ENCODE measurements at places on chromosomes 7 and 10. TPM values are rescaled to one million over a fixed set of nuclear protein-coding genes. Genes with fewer than 3 reads are reported as not detected.

Gene SPDYE2
- not detected for total RNA-seq

Gene ZCCHC24
- total RNA-seq, result 99.6 TPM

- no peak for DNase-seq
- H3K4me3 ChIP-seq, result no peak overlapping the region
- H3K27ac ChIP-seq, result no peak overlapping the region
- no peaks in the 10 kb centered on the region for H3K36me3 ChIP-seq
Observed at GRCh38 chr7:84675633-84676034, 481.0 kb upstream of the SEMA3A start.

DNA sequence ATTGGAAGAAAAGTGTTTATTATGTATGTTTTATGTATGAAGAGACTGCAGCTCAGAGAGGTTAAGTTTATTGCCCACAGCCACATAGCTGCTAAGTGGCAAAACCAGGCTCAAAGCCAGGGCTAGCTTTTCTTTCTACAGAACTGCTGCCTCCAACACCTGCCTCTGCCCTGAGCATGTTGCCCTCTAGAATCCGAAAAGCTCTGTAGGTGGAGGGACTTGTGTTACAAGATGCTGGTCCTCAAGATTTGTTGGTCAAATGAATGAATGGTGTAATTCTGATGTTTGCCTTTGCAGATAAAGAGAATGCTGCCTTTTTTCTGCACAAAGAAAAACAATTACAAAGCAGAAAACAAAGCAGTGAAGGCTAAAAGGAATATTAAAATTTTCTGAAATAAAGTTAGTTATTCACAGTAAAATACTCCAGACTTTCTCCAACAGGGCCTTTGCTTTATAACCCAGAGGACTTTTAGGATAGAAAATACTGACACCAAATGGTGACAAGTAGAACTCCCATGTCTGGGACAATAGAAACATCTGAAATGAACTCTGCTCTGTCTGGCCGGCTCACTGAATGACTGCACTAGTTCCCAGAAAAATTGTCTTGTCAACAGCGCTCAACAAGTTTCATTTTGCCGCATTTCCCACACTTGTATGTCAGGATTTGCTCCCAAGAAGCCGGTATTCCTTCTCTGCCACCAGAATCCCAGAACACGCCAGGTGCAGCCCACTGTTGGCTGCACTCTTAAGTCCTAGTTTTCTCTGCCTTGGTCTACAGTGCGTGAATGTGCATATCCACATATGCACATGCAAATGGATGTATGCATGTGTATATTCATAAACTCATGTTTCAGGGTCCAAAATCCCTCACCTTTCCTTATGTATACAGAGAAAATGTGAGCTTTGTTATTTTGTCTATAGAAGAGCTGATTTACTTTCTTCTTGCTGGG lies 11.0 kb upstream of the DNTT start:
- no peaks in the 10 kb centered on the region for H3K36me3 ChIP-seq
- no peaks in the 10 kb centered on the region for H3K27me3 ChIP-seq
- H3K4me3 ChIP-seq, result no peak overlapping the region

DNA sequence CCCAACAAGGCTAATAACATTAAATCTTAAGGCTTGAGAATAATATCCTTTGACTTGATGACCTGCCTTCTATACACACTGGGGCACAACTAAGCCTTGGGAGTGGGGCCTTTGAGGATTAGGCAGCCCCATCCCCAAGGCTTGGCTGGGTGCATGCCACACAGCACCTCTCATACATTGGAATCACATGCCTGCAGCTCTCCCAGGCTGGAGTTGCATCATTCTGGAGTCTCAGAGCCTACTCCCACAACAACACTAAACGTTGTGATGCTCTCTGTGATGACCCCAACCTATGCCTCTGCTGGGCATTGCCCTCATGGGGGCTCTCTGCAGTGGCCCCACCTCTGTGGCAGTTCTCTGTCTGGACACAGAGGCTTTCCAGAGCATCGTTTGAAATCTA lies 31.9 kb upstream of the SGCE start:
- no peak overlapping the region for H3K4me3 ChIP-seq
- H3K27ac ChIP-seq, result no peak overlapping the region
- H3K4me1 ChIP-seq, result no peaks in the 10 kb centered on the region
- no peaks in the 10 kb centered on the region for H3K27me3 ChIP-seq
- DNase-seq, result no peak

DNA sequence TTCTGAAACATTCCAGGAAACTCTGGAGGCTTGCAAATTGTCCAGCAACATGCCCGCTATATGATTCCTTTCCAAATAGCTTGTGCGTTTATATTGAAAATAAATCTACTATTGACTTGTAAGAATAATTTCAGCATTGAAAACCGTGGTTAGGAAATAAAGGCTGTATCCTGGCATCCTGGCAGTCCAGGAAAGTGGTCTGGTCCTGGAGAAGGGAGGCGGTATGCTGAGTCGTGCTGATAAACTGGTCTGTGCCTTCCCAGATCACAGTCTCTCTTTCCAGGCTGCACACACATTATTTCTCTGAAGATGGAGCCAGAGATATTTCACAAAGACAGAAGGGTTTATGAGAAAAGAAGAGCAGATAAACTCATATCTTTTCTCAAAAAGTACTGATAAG lies 350.1 kb upstream of the COBL start:
- DNase-seq, result no peak
- H3K36me3 ChIP-seq, result no peaks in the 10 kb centered on the region
- no peaks in the 10 kb centered on the region for H3K27me3 ChIP-seq
- no peak overlapping the region for H3K27ac ChIP-seq
- H3K4me1 ChIP-seq, result no peaks in the 10 kb centered on the region

GRCh38 chr7:6256677-6257535 lies 15.5 kb downstream of the CYTH3 start:
- H3K4me3 ChIP-seq, result peak overlapping the region; percentile 53
- peaks cover 10% of the 10 kb centered on the region for H3K4me1 ChIP-seq
- peak; percentile 74 for DNase-seq

GRCh38 chr7:41206267-41206666 lies 496.6 kb downstream of the INHBA start:
- no peaks in the 10 kb centered on the region for H3K27me3 ChIP-seq
- no peaks in the 10 kb centered on the region for H3K4me1 ChIP-seq
- H3K4me3 ChIP-seq, result no peak overlapping the region
- no peak for DNase-seq
- H3K27ac ChIP-seq, result no peak overlapping the region

DNA sequence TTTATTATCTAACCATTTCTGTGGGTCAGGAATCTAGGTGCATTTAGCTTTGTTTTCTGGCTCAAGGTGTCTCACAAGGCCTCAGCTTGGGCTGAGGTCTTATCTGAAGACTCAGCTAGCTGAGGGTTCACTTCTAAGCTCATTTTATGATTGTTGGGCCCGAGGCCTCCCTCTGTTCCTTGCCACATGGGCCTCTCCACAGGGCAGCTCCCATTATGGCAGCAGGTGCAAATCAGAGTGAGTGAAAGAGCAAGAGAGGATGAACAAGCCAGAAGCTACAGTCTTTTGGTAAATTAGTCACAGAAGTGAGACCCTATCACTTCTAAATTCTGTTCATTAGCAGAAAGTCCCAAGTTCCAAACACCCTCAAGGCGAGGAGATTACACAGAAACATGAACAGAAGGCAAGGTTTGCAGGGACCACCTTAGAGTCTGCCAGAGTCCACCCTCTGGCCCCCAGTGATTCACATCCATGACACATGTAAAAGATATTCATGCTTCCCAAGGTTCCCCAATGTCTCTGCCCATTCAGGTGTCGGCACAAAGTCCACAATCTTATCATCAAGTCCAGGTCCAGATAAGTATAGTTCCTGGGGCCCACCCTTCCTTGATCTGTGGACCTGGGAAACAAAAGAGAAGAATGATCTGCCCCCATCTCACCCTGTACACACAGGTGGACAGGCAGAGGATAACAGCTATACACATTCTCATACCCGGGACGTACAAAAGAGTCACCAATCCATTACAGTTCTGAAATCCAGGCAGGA lies 23.7 kb downstream of the FIGNL1 start:
- H3K4me1 ChIP-seq, result no peaks in the 10 kb centered on the region
- H3K27me3 ChIP-seq, result no peaks in the 10 kb centered on the region
- no peak overlapping the region for H3K27ac ChIP-seq

GRCh38 chr7:106927536-106927935 lies 62.5 kb downstream of the PIK3CG start:
- H3K27ac ChIP-seq, result no peak overlapping the region
- no peaks in the 10 kb centered on the region for H3K36me3 ChIP-seq
- H3K27me3 ChIP-seq, result peaks cover 1% of the 10 kb centered on the region
- no peaks in the 10 kb centered on the region for H3K4me1 ChIP-seq

DNA sequence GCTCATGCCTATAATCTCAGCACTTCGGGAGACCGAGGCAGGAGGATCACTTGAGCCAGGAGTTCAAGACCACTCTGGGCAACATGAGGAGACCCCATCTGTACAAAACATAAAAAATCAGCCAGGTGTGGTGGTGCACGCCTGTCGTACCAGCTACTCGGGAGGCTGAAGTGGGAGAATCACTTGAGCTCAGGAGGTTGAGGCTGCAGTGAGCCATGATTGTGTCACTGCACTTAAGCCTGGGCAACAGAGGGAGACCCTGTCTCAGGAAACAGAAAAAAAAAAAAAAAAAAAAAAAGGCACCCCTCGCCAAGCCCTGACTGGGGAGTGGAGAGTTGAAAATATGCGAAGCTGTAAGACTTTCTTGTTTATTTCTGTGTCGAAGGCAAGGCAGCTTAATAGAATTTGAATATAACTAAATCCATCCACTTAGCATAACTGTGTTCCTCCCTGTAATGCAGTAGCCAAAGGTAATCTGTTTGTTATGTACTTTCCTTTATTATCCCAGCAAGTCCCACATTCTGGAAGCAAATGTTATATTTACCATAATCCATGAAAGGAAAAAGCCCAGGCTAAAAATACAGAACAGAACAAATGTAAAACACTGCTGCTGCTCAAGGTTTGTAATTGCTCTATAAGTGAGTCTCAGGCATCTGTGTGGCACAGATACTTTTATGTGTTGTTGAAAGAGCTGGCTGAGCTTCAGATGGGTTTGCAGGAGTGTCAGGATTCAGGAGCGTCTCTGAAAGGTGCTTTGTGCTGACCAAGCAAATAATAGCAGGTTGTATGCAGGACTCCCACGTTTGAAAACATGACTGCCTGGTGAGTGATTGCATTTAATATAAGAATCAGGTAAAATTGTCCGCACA lies 127.2 kb downstream of the CELF2 start:
- H3K27me3 ChIP-seq, result no peaks in the 10 kb centered on the region
- no peak for DNase-seq
- H3K36me3 ChIP-seq, result no peaks in the 10 kb centered on the region

Data from aorta (tissue), 5 donors.